Kidney (tissue), 22 donors: ENCODE measurements at places on chromosomes 13 and 19.
A peak's percentile ranks its signal among the peaks of the same experiment; 100 is the strongest.

DNA sequence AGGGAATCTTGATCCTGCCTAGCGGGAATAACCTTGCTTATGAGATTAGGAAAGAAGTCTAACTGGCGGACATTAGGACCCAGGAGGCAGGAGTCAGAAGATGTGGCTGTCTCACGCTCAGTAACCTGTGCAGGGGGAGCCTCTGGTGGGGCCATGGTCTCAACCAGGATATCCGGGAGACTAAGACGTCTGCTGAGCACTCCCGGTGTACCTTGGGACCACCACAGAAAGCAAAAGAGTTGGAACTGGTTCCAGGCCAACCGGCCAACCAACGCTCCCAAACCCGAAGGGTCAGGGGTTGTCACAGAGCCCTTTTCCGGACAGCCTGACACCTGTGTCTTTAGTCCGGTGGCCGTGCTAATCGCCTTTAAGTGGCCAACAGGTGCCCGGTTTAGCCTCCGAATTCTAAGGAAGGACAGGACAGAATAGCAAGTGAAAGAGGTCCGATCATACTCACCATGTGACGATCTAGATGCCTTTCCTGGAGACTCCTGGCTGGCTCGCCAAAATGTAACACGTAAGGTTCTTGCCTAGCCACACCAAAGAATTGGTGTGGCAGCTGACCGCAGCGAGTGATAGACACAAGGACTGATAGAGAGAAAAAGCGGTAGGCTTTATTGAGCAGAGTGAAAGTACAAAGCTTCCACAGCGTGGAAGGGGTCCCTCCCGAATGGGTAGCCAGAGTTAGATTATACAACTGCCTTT, 103.9 kb upstream of the DIAPH3 start:
- H3K4me3 ChIP-seq = peak overlapping the region; percentile 75
- peak; percentile 31 for DNase-seq
- H3K36me3 ChIP-seq = no peaks in the 10 kb centered on the region
- no peak overlapping the region for H3K27ac ChIP-seq
- H3K27me3 ChIP-seq = no peaks in the 10 kb centered on the region

GRCh38 chr13:73369095-73369494, 310.3 kb downstream of the KLF5 start:
- H3K27ac ChIP-seq = no peak overlapping the region
- DNase-seq = no peak
- H3K36me3 ChIP-seq = no peaks in the 10 kb centered on the region
- no peaks in the 10 kb centered on the region for H3K27me3 ChIP-seq
- no peak overlapping the region for H3K4me3 ChIP-seq

GRCh38 chr13:50197705-50198104, 182.5 kb downstream of the KCNRG start:
- no peaks in the 10 kb centered on the region for H3K36me3 ChIP-seq
- no peaks in the 10 kb centered on the region for H3K4me1 ChIP-seq
- no peak overlapping the region for H3K4me3 ChIP-seq
- no peak overlapping the region for H3K27ac ChIP-seq
- no peaks in the 10 kb centered on the region for H3K27me3 ChIP-seq
- DNase-seq = no peak

GRCh38 chr13:20193907-20194631, 1.3 kb upstream of the GJB2 start:
- peaks cover 4% of the 10 kb centered on the region for H3K4me1 ChIP-seq
- H3K27me3 ChIP-seq = peaks cover 24% of the 10 kb centered on the region

GRCh38 chr13:112842343-112842856, 126.6 kb upstream of the MCF2L start:
- H3K27ac ChIP-seq = peak overlapping the region; percentile 45
- H3K4me1 ChIP-seq = peaks cover 14% of the 10 kb centered on the region
- no peak for DNase-seq
- H3K36me3 ChIP-seq = peaks cover 2% of the 10 kb centered on the region
- no peaks in the 10 kb centered on the region for H3K27me3 ChIP-seq

GRCh38 chr13:51849145-51850101, 4.4 kb upstream of the TMEM272 start:
- no peak overlapping the region for H3K4me3 ChIP-seq
- H3K27ac ChIP-seq = no peak overlapping the region
- peak; percentile 24 for DNase-seq
- H3K36me3 ChIP-seq = no peaks in the 10 kb centered on the region
- H3K4me1 ChIP-seq = no peaks in the 10 kb centered on the region
